ENCODE measurements at places on chromosomes 6 and 20. TPM values are rescaled to one million over a fixed set of nuclear protein-coding genes. Genes with fewer than 3 reads are reported as not detected.

DNA sequence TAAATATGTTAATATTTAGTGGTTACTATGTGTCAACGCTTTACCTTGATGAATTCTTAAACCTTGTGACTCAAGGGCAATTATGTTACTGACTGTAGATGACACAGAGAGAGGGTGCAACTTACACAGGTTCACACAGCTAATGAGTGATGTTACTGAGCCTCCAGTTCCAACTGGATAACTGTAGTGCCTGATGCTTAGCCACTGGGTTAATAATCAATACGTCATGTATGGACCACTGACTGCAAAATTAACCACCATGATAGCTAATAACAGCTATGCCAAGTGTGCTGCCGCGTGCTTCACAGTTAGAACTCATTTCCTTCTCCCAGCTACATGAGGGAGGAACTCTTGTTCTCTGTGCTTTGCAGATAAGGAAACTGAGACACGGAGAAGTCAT lies 45.4 kb downstream of the SIRPA start:
- no peak for DNase-seq

WASF1 gene
- polyA plus RNA-seq = 51.0 TPM

GRCh38 chr6:108142240-108142639 lies 23.6 kb upstream of the NR2E1 start:
- no peak for DNase-seq

GRCh38 chr6:168784426-168784825 lies 343.4 kb downstream of the SMOC2 start:
- DNase-seq = no peak

DNA sequence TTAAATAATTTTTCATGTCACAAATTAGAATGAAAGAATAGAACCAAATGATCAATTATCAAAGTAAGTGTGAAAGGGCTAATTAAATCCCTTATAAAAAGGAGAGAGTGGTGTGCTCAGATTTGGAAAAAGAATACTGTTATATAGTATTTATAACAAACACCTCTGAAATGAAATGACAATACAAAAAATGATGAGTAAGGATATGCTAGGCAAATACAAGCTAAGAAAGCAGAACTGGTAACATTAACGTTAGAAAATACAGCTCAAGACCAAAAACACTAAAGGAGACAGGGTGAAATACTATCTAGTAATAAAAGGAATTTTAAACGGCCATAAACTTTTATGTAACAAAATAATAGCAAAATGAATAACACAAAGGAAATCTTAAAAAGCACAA lies 324.2 kb upstream of the RUNX2 start:
- no peak for DNase-seq
